ENCODE measurements at places on chromosomes 1 and 21. TPM values are rescaled to one million over a fixed set of nuclear protein-coding genes. Genes with fewer than 3 reads are reported as not detected.

The OR2G3 gene
- total RNA-seq = not detected

The CNR2 gene
- total RNA-seq = not detected

The TMEM240 gene
- total RNA-seq = 7.3 TPM

The IVL gene
- not detected for total RNA-seq

The PLEKHN1 gene
- total RNA-seq = not detected

The S1PR1 gene
- total RNA-seq = 62.4 TPM

DNA sequence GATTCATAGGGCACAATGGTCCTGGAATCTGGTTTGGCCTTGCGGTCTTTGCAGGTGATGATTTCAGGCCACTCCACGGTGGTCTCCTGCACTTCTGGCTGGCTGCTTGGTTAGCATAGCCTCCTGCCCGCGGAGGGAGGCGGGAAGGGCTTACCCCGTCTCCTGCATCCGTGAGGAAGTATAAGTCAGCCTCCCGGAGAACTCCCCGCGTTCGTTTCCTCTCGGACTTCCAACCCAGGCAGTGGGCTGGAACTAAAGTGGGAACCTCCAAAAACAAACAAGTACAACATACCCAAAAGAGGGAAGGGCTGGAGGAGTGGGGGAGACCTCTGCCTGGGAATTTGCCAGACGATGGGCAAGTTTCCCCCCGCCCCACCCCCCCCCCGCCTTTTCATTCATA lies 939 bp upstream of the CCN1 start:
- peak; percentile 45 for DNase-seq

GRCh38 chr21:36481639-36482038 lies 1.7 kb upstream of the CLDN14 start:
- DNase-seq = no peak

DNA sequence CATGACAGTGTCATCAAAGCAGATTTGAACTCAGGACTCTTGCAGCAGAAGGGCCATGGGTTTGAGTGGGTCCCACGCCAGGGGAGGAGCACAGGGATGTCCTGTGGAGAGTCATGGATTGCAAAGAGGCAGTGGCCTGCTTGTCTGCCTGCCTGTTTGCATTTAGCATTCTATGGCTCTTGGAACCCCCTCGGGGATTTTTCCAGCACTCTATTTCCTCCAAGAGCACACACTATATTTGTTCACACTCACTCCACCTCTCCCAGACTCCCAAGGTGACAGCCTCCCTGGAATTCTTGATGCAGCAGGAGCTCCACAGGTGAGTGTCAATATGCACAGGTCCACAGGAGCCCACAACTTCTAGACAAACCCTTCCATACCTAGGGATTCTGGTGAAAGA lies 73.1 kb upstream of the LRRN2 start:
- DNase-seq = no peak

DNA sequence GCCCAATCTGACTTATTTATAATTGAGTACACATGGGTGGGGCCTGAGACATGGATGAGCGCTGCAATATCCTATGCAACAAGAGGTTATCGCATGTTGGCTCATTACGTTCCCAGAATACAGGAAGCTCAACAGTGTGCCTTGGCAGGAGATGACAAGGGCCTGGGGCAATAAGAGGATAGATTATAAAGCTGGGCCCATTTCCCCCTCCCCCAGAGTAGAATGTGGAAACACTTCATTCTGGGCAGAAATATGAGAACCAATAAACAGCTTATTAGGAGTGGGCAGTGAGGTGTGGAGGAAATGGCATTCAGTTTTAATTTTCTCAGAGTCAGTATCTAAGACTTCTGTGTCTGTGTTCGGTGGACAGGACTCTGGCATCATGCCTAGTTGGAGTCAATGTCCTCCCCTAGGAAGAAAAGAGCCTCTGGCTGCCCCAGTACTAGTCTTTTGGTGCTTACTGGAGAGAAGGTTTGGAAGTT lies 92.8 kb downstream of the PIK3R3 start:
- no peak for DNase-seq

DNA sequence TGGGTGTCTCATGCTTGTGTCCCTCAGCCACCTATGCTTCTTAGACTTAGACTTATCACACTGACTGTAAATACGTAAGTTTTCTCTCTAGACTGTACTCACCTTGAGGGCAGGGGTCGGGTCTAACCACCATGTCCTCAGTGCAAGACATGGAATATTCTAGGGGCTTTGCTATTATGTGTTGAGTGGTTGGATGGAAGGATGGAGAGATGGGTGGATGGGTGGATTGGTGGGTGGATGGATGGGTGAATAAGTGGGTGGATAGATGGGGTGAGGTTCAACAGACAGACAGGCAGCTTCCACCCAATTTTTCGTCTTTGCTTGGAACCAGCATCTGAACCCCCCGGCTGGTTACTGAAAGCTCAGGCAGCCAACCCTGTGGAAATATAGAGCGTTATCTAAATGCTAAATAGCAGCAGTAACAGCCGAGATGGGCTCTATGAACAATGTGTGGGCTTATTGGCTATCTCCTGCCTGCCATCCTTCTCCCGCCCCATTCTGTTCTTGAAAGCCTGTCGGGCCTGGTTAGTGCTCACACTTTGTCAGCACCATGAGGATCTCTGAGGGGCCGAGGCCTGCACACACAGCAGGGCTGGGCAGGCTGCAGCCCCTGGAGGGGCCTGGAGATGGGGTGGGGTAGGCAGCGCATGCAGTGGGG lies 130.7 kb downstream of the ACTL8 start:
- no peak for DNase-seq

DNA sequence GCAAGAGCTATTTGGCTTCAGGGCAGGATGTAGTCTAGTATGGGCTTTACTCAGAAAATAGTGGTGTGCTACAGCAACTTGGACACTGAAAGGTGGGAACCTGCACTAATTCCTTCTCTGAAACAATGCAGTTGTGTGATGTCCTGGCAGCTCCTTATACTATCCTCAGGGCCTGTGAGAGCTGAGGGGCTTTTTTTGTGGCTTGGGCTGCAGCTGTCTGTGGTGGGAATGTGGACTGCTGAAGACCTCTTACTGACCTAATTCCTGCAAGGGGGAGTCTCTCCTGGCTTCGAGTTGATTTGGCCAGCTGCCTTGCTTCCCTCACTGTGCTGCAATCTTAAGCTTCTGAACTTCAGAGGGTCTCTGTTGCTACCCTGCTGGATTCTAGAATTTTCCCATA lies 22.3 kb upstream of the CHODL start:
- no peak for DNase-seq

GRCh38 chr21:45638707-45639106 lies 4.8 kb upstream of the PCBP3 start:
- DNase-seq = no peak

GRCh38 chr1:226634166-226634588 lies 85.6 kb downstream of the STUM start:
- peak; percentile 92 for DNase-seq

GRCh38 chr1:224592636-224593582 lies 23.2 kb upstream of the CNIH3 start:
- DNase-seq = no peak

DNA sequence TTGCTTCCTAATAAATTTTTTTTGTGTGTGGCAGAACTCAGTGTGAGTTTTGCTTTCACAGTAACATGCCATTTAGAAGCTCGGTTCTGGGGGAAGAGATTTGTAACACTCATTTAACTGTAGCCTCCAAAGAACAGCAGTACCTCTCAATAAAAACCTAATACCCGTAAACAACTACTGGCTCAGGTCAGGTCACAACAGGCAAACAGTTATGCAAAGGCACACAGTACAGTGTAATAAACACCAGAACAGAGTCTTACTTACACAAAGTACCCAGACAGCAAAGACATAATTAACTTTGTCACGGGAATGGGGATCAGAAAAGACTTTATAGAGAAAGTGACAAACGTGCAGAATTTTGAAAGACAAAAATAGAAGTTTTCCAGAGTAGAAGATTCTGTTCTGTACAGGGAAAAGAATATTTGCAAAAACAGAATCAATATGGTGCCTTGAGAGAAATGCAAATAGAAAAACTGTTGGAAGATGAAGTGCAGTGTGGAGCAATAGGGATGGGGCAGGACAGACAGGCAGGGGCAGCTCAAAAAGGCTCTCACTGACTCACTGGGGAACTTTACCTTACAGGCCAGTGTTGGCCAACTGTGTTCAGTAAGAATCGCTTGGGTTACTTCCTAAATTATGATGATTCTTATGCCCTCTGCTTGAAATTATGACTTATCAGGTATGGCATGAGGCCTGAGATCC lies 38.8 kb downstream of the EGLN1 start:
- no peak for DNase-seq

DNA sequence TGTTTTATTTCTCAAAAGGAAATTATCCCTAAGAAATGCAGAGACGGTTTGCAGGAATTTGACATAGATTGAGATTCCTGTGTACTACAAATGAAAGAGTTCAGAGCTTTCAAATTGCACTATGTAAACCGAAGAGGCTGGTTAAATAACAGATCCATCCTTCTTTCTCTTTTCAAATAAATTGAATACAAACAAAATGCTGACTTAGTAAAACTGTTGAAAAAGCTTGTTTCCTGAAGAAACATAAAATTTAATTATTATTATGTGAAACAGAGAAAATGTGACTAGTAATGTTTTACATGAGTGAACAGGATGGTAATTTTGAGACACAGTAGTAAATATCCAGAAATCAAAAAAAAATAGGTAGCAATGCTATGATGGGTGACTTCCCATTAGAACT lies 441.2 kb downstream of the LRRIQ3 start:
- DNase-seq = no peak
